Fibroblast of skin of abdomen (primary cell): ENCODE measurements at places on chromosomes 1 and 21.

DNA sequence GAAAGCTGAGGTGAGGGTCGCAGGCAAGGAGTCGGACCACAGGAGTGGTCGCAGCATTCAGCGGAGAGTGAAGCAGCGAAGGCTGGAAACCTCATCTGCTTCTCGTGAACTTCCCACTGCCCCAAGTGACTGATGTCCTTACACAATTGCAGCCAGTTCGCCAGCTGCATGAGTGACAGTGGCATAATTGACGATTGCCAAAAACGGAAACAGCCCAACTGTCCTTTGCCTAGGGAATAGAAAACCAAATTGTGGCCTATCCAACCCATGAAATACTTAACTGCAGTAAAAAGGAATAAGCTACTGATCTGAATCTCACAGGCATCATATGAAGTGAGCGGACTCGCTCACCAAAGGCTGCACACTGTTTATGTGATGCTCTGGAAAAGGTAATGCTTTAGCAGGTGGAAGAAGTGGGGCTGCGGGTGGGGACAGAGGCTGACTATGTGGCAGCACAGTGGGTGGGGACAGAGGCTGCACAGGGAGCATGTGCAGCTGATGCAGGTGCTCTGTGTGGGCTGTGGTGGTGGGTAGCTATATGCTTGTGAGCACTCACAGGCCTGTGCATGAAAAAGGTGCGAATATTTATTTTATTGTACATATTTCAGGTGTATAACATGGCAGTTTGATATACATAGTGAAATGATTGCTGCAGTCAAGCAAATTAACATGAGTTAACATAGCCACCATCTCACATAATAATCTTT lies 4.2 kb upstream of the NLRP3 start:
- no peak for DNase-seq

DNA sequence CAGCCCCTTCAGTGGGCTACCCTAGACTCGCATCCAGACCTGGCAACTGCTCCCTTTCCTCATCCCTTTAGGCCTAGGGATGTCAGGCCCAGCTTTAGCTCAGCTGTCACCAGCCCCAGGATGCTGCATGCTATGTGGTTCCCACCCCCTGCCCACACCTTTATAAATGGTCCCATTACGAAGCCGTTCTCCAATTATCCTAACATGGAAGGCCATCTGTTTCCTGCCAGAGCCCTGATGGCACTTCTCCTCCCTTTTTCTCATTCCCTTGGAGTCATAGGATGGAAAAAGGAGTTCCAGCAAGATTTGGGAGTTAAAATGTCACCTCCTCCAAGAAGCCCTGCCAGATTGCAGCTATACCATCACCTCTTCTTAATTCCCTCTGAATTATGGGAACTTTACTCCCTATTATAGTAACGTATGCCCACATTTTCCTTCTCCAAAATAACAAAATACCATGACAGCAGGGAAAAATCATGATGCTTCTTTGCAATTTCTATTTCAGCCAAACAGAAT lies 205.0 kb upstream of the GRIK3 start:
- DNase-seq: no peak

GRCh38 chr1:101653482-101653946 lies 343.2 kb downstream of the OLFM3 start:
- DNase-seq: peak; percentile 0

- no peak for DNase-seq
Observed at GRCh38 chr1:13730291-13730690, 30.3 kb downstream of the PRDM2 start.

GRCh38 chr1:224435318-224435763 lies 744 bp upstream of the WDR26 start:
- peak; percentile 77 for DNase-seq

GRCh38 chr21:20108016-20108415 lies 890.2 kb upstream of the NCAM2 start:
- no peak for DNase-seq
